ENCODE measurements at places on chromosomes 5 and 9.

GRCh38 chr5:126857472-126858410 is 80.8 kb downstream of the LMNB1 start:
- no peak for DNase-seq

GRCh38 chr5:128213340-128213739 is 129.8 kb downstream of the SLC12A2 start:
- peak; percentile 76 for DNase-seq

GRCh38 chr5:82313016-82313415 is 34.9 kb upstream of the RPS23 start:
- no peak for DNase-seq

- no peak for DNase-seq
Measured at GRCh38 chr9:80188579-80188978, 616.8 kb downstream of the TLE4 start.

GRCh38 chr5:68086857-68087256 is 128.7 kb upstream of the PIK3R1 start:
- no peak for DNase-seq

DNA sequence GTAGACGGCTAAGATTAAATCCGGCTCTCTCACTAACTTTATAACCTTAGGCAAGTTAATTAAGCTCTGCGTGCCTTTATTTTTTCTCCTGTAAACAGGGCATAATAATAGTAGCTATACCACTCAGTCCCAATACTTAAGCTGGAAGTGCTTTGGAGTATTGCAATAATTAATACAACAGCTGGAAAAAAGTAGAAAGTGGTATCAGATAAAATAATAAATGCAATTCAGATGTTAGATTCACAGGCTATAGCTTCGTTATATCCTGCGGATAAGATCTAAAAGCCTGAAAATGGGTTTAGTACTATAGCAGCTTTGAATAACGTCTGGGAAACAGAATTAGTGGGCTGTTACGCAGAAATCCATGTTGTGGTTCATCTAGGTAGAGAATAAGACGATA is 51.8 kb downstream of the MEGF9 start:
- DNase-seq, result no peak

DNA sequence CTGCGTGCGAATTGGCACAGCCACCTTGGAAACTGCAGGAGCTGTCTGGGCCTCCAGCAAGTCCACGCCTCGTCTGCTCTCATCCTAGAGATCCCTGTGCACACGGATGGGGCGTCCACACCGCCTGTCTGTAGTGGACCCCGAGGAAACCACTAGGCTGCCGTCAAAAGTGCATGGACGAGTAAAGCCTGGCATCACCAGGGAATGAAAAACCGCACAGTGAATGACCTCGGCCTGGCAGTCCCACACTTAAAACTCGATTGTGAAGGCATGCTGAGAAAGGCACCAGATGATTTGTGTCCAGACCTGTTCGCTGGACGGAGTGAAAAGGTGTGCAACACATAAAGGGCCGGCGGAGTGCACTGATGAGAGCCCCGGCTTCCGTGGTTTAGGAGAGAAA is 50.8 kb downstream of the MRPL36 start:
- no peak for DNase-seq

GRCh38 chr9:77975806-77976205 is 55.8 kb downstream of the GNAQ start:
- DNase-seq, result no peak

DNA sequence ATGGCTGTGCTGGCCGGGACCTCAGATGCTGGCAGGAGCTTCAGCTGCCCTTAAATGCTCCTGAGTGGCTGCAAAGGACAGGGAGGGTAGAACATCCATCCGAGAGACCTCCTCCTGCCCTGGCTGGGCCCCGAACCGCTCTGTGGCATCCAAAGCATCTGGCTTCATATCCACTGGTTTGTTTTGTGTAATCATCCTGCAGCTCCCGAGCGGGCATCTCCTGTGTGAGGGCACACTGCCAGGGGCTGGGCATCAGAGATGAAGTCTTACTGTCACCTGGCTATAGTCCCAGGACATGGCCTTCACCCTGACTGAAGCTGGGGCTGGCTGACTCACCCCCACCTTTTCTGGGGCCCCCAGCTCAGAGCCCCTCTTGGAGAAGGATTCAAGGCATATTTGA is 18.5 kb upstream of the NTNG2 start:
- DNase-seq, result no peak

DNA sequence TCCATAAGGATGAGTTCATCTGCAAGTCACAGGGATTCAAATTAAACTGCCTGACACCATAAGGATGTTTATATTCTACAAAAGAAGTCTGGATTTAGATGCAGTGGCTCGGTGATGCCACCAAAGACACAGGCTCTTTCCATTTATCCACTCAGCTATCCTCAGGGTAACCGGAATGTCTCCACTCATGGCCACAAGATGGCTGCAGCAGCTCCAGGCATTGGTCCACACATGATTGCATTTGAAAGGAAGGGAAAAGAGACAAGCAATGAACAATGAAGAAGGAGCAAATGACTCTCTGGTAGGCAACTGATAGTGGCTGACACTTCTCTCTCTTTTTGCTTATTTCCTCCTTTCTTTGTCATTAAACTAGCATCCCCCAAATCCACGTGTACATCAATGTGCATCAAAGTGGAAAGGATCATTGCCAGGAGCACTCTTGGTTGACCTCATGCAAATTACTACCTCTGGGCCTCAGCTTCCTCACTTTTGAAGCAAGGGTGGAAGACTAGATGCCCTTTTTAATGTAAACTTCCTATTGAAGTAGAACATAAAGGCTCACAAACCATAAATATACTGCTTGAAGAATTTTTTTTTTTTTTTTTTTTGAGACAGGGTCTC is 7.2 kb upstream of the SNX30 start:
- no peak for DNase-seq

GRCh38 chr9:18826248-18826647 is 206.8 kb downstream of the SAXO1 start:
- DNase-seq, result no peak

DNA sequence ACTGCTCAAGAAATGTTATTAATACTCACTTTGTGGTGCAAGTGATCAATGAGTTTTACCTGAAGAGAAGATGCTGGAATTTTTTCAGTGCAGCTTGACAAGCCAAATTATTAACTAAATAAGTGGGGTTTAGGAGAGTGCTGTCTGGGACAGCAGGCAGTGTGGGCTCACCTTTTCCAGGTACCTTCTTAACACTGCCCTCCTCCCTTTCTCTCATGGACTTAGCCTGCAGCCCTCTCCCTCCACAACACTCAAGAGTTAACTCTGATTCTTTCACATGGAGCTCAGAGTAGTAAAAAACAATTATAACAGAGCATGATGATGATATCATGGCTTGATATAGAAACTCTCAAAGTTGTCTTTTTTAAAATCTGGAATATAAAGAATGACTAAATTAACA is 404.8 kb upstream of the SLC30A5 start:
- no peak for DNase-seq

GRCh38 chr5:55402199-55402598 is 94.4 kb downstream of the MTREX start:
- no peak for DNase-seq

GRCh38 chr5:79612667-79613198 is 492 bp downstream of the TENT2 start:
- DNase-seq, result no peak

GRCh38 chr9:119050281-119050680 is 319.0 kb downstream of the BRINP1 start:
- no peak for DNase-seq

Measured in renal pelvis (tissue), 12 donors.